ENCODE measurements at places on chromosomes 5 and 9. TPM values are rescaled to one million over a fixed set of nuclear protein-coding genes. Genes with fewer than 3 reads are reported as not detected.

DNA sequence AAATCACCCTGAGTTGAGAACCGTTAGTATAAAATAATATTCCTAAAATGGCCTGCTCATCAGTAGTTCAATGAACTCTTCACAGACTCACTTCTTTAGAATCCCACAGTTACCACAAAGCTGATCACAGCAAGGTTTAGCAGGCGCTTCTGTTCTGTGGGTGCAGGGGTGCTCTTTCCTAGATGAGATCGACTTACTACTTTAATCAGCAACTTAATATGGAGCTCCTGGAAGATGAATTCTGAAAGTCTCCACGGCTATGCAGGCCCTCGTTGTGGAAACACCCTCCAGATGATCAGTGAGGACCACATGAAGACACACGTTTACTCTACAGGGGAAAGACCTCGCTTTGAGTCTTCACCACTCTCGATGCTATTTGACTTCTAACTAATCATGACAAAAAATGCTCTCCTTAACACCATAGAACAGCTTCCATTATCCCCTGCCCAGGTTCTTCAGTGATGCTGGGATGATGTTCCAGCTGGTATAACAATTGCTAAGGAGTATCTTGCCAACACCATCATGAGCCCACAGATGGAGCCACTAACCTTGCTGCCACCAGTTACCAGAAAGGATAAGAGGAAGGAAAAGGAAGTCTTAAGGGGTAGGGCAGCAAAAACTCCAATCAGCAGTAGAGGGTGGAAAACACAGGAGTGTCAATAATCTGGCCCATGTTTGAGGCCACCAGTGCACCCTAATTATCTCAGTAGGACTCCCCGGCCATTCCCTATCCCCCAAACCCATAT, 17.9 kb upstream of the GPX8 start:
- DNase-seq = no peak

GRCh38 chr9:70587201-70587600, 172.7 kb upstream of the KLF9 start:
- DNase-seq = no peak

The PCDHA1 gene
- 0.26 TPM for total RNA-seq

The PPP2R2B gene
- 0.72 TPM for total RNA-seq
